Endothelial cell of umbilical vein (primary cell): ENCODE measurements at places on chromosomes 2 and 18.
A peak's percentile ranks its signal among the peaks of the same experiment; 100 is the strongest.

DNA sequence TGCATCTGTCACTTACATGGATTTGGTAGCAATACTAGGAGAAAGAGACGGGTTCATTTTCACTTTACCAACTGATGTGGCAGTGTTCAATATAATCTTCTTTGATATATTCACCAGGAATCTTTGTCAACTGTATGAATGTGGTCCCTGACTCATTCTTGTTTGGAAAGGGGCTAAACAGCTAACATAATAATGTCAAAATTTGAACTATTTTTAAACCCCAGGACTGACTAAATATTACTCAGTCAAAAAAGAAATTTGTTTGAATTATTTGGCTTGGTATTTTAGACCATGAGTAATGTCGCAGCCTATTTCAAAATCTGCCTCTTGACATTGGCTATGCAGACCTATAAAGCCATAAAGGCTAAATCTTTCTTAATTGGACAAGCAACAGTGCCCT lies 413.7 kb upstream of the RGPD4 start:
- no peak for DNase-seq

DNA sequence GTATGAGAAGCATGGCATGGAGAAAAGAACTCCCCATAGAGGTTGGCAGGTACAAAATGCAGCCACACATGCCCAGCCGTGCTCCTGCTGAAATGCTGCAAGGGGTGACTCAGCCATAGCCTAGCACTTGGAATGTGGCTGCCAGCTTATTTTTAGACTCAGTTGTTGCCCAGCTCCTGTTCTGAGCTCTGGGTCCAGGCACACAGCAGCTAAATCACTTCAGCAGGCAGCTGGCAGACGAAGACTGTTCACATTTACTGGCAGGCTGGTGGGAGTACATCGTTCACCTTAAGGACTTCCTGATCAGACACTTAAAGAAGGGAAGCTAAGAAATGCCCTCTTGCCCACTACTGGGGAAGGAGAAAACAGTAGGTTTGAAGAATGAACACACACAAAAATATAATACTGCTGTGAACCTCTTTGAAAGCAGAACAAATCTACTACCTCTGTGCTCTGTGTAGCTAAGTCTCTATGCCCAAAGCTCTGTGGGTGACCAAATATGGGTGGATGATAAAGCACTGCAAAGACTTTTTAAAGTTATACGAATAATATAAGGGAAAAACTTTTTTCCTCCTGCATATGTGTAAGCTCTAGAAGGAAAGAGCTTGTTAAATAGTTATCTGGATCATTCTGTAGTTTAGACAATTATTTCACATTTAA lies 146.1 kb downstream of the LNPK start:
- no peak for DNase-seq

DNA sequence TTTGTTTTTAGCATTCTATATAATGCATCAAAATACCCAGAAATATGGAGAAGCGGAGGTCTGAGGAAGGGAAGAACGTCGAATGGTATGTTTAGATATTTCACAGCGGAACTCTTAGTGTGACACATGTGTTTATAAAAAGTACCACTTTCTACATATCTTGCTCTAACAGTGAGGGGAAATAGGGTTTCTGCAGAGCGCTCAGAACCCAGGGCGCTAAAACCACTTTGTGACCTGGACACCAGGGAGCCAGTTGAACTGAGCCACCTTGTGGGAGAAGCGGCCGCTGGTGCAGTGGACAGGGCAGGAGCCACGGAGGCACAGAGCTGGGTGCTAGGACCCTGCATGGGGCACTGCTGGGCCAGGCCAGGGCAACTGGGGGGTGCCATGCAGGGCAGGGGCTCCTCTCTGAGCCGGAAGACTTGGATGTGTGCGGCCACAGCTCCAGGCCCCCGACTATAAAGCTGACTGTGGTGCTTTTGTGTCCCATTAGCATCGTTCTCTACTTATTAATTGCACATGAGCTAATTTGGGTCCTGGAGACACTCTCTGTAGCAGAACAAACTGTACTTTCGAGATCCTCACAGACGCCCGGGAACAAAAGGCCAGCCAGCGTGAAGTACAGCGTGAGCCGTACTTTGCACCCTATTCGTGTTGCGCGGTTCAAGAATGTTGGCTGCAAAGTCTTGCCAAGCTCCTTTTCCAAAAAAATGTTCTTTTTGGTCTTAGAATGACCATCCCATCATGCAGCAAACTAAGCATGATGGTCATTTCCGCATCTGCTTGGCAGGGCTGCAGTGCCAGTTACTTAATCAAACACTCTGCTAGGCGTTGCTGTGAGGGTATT lies 151.9 kb upstream of the ALKAL2 start:
- no peak for DNase-seq

GRCh38 chr2:145380436-145381017 lies 860.6 kb upstream of the ZEB2 start:
- peak; percentile 74 for DNase-seq
